Fibroblast of the conjunctiva (primary cell): ENCODE measurements at places on chromosomes 5 and 9.

GRCh38 chr9:70600506-70600905, 186.0 kb upstream of the KLF9 start:
- no peak for DNase-seq

DNA sequence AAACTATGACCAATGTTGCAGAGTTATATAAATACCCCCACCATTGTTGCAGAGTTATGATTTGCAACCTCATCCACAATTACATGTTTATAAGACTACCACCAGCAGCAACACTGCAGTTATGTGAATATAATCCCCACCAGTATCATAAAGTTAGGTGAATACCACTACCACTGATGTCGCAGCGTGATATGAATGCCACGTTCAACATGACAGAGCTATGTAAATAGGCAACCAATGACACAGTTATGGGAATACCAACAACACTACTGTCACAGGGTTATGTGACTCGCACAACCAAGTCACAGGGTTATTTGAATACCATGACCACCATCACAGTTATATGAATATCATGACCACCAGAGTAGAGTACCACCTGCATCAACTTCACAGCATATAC, 63.9 kb downstream of the SHC3 start:
- DNase-seq, result no peak

DNA sequence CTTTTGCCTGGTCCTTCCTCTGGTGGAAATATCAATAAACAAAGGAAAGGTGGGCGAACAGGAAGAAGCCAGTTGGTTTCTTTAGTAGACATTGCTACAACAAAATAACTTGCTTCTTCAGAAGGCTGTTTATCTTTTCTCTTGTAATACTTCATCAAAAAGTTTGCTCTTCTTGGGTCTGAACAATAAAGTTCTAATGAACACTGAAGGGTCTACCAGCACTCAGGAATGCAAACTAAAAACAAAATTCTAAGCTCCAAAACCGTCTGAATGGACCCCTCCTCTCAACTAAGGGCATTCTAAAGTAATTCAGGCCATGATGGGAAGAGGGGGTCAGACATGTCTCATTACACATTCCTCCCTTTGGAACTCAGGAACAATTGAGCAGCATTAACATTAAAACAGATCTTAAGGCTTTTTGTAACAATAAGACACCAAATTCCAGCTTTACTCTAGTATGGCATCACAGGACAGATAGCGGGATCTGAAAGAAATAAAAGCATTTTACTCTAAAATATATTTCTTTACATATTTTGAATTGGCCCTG, 2.3 kb downstream of the TBCA start:
- DNase-seq, result no peak

DNA sequence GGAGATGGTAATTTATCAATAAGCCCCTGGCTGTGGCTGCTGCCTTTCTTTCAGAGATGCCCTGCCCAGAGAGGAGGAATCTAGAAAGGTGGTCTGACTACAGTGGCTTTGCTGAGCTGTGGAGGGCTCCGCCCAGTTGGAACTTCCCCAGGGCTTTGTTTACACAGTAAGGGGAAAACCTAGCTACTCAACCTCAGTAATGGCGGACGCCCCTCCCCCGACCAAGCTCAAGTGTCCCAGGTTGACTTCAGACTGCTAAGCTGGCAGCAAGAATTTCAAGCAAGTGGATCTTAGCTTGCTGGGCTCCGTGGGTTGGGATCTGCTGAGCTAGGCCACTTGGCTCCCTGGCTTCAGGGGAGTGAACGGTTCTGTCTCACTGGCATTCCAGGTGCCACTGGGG, 865.4 kb upstream of the ACO1 start:
- DNase-seq, result no peak

- no peak for DNase-seq
These were observed 4.9 kb upstream of the RARS1 start for GRCh38 chr5:168481330-168481788.

- no peak for DNase-seq
These were observed 878.9 kb upstream of the WWC1 start for GRCh38 chr5:167412556-167412955.

- no peak for DNase-seq
These were observed 149.7 kb upstream of the FBXL17 start for GRCh38 chr5:108531367-108532128.

DNA sequence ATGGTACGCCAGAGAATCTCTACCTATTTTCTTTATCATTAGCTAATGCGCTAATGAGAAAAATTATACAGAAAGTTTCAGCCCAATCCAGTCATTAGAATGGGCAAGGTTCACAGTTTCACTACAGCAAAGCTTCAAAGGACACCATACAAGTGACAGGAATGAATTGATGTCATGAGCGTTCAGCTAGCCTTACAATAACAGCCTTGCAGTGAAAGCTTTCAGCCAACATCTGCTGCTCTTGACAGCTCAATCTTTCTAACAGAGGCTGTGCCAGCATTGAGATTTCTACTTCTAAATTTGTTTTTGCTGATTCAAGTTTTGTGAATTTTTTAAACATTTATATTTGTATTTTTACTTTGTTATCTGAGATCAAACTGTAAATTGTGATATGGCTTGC, 302.4 kb upstream of the FAM174A start:
- no peak for DNase-seq
